ENCODE measurements at places on chromosomes 3 and 15. TPM values are rescaled to one million over a fixed set of nuclear protein-coding genes. Genes with fewer than 3 reads are reported as not detected.

The SERINC4 gene
- total RNA-seq: 0.18 TPM

The GPX1 gene
- total RNA-seq: 211 TPM

The ROPN1 gene
- not detected for total RNA-seq

The COL6A5 gene
- total RNA-seq: 0.02 TPM

The STX19 gene
- not detected for total RNA-seq

The DPPA2 gene
- total RNA-seq: 3.1 TPM

The TMEM212 gene
- total RNA-seq: not detected

The ABHD17C gene
- 16.9 TPM for total RNA-seq

The TRIM69 gene
- total RNA-seq: 13.1 TPM

The DUOXA1 gene
- 0.99 TPM for total RNA-seq

The PRR20G gene
- not detected for total RNA-seq

The CFAP91 gene
- 9.8 TPM for total RNA-seq

The SPPL2A gene
- 78.7 TPM for total RNA-seq

The FAN1 gene
- total RNA-seq: 21.6 TPM

The FGD5 gene
- total RNA-seq: 22.5 TPM

The TRPM7 gene
- total RNA-seq: 36.1 TPM

The CPEB1 gene
- 1.4 TPM for total RNA-seq

The ANKRD34C gene
- not detected for total RNA-seq

The MYRIP gene
- total RNA-seq: 4.6 TPM

The DPPA4 gene
- total RNA-seq: 154 TPM

The SLC28A2 gene
- 4.0 TPM for total RNA-seq

The CLRN1 gene
- total RNA-seq: not detected

The KCNAB1 gene
- not detected for total RNA-seq

The KIF7 gene
- total RNA-seq: 22.9 TPM

The MCF2L2 gene
- 205 TPM for total RNA-seq

The NPRL2 gene
- 33.5 TPM for total RNA-seq

The TEX55 gene
- not detected for total RNA-seq

The DLEC1 gene
- total RNA-seq: 3.9 TPM

The BLOC1S6 gene
- total RNA-seq: 46.8 TPM

The MED12L gene
- 15.5 TPM for total RNA-seq

The SUCNR1 gene
- total RNA-seq: not detected

The ACP3 gene
- total RNA-seq: 24.6 TPM

The OR5H6 gene
- total RNA-seq: not detected

The TM4SF1 gene
- total RNA-seq: not detected

The LIPC gene
- not detected for total RNA-seq

The C3orf85 gene
- not detected for total RNA-seq

The RTP1 gene
- total RNA-seq: 1.4 TPM

The DUOXA2 gene
- total RNA-seq: not detected

The EIF4E3 gene
- 5.5 TPM for total RNA-seq

The TRPC1 gene
- 24.3 TPM for total RNA-seq

The GOLGA6L6 gene
- total RNA-seq: not detected

The TRH gene
- 0.22 TPM for total RNA-seq

The MNS1 gene
- 0.27 TPM for total RNA-seq

The PDZRN3 gene
- total RNA-seq: 7.9 TPM

The ARID3B gene
- total RNA-seq: 104 TPM

The AP4E1 gene
- 7.9 TPM for total RNA-seq

The FAM81A gene
- 0.35 TPM for total RNA-seq

The GRAMD1C gene
- total RNA-seq: 1.0 TPM

The SNTN gene
- not detected for total RNA-seq

The ITIH1 gene
- not detected for total RNA-seq

The LRRC34 gene
- total RNA-seq: 10.0 TPM

The FBXL2 gene
- 18.2 TPM for total RNA-seq

The EFCAB12 gene
- total RNA-seq: 0.36 TPM

The PLA2G4D gene
- not detected for total RNA-seq

The C3orf20 gene
- not detected for total RNA-seq

The ULK3 gene
- total RNA-seq: 36.2 TPM

The EXOG gene
- total RNA-seq: 10.4 TPM

The IL17RE gene
- total RNA-seq: 1.6 TPM
